Fibroblast of gingiva (primary cell): ENCODE measurements at places on chromosomes 3 and 15.

- no peak for DNase-seq
Observed at GRCh38 chr3:124172816-124173215, 180.9 kb upstream of the ROPN1 start.

DNA sequence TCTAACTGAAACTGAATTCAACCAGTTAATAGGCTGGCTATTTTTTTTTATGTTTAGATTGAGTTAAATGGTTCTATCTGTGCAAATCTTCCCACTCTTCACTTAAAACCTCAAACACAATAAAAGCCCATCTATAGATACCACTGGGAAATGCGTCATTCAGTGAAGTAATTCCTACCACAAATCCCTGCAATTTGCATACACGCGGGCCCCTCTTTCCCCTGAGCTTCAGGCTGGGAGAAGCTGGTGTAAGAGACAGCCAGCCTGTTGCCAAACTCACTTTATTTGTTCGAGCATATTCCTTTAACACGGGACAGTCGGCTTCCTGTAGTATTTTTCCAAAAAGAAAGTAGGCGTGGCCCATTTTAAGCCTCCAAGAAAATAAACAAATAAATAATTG lies 26.0 kb upstream of the MCTP2 start:
- DNase-seq, result no peak

GRCh38 chr15:76335307-76336253 lies 993 bp upstream of the ISL2 start:
- no peak for DNase-seq

DNA sequence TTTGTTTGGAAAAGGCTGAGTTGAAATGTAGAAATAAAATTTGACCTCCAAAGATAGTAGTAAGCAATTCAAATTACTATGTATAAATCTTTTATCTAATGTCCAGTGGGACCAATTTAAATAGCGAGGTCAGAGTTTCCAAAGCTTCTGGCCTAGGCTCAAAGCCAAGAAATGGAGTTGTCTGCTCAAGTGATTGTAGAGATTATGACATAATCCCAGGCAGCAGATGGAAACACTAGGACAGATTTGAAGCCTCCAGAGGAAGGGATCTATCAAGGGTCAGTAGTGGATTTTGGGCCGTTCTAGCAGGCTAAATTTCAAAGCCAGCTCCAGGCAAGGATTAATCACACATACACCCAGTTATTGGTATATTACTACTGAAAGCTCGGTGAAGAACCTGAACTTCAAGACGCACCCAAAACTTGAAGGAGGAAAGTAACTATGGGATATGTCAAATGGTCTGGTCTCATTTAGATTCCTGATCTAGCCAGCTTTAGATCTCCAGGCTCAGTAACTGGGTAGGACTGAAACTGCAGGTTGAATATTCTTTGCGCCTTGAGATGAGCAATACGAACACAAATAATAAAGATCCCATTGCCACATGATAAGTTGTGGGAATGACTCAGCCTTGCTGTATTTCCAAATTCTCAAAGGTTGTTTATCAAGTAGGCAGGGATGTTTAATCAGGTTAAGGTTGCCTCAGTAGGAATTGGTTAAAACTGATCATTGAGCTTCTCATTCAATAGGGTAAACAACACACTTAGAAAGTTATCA lies 30.9 kb upstream of the ARRDC4 start:
- no peak for DNase-seq

GRCh38 chr3:58474348-58474911 lies 17.5 kb upstream of the KCTD6 start:
- DNase-seq, result no peak

DNA sequence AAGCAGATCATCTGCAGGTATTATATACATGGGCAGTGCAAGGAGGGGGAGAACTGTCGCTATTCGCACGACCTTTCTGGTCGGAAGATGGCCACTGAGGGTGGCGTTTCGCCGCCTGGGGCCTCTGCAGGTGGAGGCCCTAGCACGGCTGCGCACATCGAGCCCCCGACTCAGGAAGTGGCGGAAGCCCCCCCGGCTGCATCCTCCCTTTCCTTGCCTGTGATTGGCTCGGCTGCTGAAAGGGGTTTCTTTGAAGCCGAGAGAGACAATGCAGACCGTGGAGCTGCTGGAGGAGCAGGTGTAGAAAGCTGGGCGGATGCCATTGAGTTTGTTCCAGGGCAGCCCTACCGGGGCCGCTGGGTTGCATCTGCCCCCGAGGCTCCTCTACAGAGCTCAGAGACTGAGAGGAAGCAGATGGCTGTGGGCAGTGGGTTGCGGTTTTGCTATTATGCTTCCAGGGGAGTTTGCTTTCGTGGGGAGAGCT lies 639 bp downstream of the MKRN3 start:
- DNase-seq, result no peak

GRCh38 chr15:44087578-44088465 lies 107.2 kb downstream of the FRMD5 start:
- peak; percentile 60 for DNase-seq

DNA sequence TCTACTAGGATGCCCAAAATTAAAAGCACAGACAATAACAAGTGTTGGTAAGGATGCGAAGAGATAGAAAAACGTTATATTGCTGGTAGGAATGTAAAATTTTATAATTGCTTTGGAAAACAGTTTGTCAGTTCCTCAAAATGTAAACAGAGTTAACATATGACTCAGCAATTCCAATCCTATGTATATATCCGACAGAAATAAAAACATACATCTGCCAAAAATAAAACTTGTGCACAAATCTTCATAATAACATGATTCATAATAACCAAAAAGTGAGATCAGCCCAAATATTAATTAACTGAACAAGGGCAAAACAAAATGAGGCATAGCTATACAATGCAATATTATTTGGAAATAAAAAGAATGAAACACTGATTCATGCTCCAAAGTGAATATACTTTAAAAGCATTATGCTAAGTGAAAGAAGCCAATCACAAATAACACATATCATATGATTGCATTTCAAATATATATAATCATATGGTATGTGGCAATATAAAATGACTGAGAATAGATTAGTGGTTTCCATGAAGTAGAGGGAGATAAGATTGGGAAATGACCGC lies 609.3 kb downstream of the IGSF11 start:
- no peak for DNase-seq

DNA sequence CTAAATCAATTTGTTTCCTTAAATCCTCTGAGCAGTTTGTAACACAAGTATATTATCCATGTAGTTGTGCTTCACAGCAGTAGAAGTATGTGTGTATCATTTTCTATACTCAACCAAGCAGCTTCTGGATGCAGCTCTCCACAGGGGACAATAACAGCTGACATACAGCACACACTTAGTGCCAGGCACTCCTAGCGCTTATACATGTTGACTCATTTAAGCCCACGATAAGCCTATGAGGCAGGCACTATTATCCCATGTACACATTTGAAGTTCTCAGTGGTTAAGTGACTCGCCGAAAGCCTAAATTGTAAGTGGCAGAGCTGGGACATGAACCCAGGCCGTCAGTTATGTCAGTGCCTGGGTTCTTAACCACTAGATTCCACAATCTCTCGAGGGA lies 20.3 kb upstream of the LPP start:
- peak; percentile 5 for DNase-seq

- peak; percentile 79 for DNase-seq
Observed at GRCh38 chr3:141863491-141863890, 13.0 kb upstream of the ATP1B3 start.

DNA sequence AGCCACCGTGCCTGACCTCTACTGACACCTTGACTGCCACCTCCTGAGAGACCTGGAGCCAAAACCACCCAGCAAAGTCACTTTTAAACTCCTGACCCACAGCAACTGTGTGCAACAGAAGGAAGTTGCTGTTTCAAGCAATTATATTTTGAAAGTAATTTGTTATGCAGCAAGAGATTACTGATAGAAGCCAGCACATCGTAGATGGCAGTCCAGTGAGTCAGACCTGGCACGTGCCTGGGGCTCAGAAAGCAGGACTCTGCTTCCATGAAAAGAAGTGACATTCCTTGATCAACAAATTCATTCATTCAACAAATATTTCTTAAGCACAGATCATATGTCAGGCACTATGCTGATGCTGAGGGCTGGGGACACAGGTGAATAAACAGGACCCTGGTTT lies 5.7 kb upstream of the CSPG4 start:
- DNase-seq, result peak; percentile 71

DNA sequence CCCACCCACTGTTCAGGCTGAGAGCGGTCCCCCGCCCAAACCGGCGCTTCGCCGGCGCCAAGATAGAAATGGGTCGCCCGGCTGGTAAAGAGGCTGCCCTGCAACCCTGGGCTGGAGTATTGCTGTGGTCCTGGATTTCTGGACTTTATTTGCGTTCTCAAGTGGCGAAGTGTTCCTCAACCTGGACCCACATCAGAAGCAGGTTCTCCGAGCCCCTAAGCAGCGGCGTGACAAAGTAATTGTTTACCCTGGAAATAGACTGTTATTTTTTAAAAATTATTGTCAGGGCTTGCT lies 481 bp upstream of the DYNC1LI1 start:
- no peak for DNase-seq

GRCh38 chr3:632571-633170 lies 436.1 kb downstream of the CHL1 start:
- DNase-seq, result no peak
